ENCODE measurements at places on chromosomes 11 and 22.
A peak's percentile ranks its signal among the peaks of the same experiment; 100 is the strongest.

- DNase-seq = peak; percentile 5
Observed at GRCh38 chr11:37504060-37504611, 906.1 kb upstream of the RAG2 start.

GRCh38 chr11:45110562-45110961 lies 35.9 kb upstream of the PRDM11 start:
- DNase-seq = no peak

DNA sequence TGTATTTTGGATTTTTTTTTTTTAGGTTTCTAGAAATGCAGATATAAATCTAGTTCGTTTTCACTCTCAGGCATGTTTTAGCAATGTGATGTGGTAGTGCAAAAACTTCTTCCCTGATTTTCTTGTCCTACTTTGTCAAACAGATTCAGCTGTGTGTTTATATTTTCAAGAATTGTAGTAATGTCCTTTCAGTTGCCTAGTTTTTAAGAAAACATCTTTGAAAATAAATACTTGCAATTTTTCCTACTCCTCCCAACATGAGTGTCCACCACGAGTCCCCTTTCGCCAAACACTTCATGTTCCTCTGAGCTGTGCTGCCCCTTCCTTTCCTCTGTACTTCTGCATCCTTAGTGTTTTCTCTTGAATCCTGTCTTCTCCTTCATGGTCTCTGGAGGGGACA lies 686.9 kb downstream of the NTM start:
- DNase-seq = no peak

- no peak for DNase-seq
Observed at GRCh38 chr11:86003654-86004053, 65.2 kb downstream of the PICALM start.

DNA sequence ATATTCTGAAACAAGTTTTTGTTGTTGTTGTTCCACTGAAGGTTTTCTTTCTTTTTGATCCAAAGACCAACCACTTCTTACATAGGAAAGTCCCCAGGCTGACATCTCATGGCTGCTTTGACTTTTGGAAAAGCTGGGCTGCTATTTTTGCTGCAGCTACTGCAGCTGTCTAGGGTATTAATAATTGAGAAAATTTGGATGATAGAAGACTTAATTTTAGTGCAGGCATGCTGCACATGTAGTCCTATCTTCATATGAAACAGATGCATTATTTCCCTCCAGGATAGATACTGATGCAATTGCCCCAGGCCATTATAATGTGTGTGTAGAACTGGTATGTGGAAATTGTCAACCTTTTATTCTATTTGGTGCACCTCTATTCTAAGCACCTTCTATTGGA lies 131.4 kb downstream of the NAV2 start:
- DNase-seq = no peak

GRCh38 chr11:5246772-5247471 lies 2.7 kb downstream of the HBG1 start:
- no peak for DNase-seq

- no peak for DNase-seq
Observed at GRCh38 chr11:72037554-72038311, 39.0 kb downstream of the IL18BP start.

DNA sequence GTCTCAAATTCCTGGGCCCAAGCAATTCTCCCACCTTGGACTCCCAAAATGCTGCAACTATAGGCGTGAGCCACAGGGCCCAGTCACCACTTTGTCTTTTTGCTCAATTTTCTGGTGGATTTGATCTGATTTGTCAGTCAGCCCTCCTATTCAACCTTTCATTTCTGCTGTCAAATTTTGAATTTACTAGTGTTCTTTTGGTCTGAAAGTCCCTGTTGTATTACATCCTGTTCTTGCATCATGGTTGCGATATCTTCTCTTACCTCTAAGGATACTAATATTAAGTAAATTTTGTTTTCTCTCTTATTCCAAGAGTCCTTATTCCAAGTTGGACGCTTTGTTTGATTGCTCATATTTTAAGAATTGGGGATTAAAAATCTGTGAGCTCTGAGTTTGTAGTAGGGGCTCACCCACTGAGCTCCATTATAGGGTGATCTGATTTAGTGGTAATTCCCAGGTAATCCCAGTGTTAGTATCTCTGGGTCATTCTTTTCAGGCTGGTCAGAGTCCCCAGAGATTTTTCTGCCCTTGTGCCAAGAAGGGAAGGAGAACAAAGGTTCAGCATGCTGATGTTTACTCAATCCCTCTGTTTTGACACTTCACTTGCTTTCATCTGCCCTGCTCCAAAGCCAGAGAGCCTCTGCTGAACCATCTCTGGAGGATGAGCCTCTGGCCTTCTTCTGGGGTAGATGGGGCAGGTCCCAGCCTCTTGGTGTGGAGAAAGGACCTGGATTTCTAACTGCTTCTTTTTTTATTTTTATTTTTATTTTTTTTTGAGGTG lies 10.0 kb downstream of the UPB1 start:
- DNase-seq = no peak

- DNase-seq = no peak
Observed at GRCh38 chr11:56140151-56140661, at the start of gene OR8J3. OR8J3 (minus strand) TSS chr11:56140201; CDS start chr11:56137718, 2,483 bp downstream.

GRCh38 chr22:27327497-27327896 lies 474.1 kb downstream of the MN1 start:
- no peak for DNase-seq

DNA sequence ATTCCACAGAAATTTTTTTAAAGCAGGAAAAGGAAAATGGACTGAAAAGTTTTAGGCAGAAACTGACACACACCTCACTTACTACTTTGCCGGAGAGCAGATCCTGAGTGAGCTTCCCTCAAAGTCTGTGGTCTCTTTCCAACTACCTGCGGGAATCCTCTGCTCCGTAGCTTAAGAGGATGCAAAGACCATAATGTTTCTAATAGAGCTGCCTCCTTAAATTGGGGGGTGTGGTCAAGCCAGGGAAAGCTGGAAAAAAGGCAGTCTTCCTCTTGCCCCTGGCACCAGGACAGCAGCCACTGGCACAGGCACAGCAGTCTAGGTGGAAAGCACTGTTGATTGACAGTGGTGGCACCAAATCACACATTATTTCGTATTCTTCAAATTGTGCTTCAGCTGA lies at the start of gene ETS1:
ETS1 (minus strand) TSS at position 144 of the 400 bp plus-strand sequence. CDS start 14,428 bp downstream, outside the sequence.
- DNase-seq = no peak

DNA sequence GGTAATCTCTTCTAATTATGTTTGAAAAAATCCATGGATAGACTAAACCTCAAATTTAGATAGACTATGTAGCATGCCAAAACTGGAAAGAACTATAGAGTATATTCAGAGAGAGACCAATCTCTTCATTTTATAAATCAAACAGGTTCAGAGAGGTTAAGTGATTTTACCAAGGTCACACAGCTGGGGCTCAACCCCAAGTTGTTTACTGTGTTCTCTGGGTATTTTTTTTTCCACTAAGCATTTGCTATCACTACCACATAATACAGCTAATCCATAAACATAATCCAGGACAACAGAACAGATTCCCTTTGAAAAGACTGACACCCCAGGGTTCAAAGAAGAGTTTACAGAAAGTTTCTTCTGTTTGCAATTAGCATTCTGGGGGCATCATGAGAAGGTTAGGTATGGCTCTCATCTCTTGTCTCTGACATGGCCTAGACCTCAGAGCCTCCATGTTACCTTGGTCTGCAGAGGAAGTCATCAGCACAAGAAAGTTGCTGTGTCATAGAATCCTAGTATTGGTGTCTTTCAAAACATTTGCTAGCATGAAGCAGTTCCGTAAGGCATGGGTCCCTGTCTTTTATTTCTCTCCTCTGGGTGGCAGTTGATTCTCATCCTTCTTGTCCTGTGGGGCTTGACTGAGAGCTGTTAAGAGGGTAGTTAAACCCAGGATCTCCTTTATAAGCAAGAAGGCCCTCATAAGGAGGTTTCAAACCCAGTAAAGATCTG lies 94.5 kb upstream of the HSD17B12 start:
- DNase-seq = no peak

DNA sequence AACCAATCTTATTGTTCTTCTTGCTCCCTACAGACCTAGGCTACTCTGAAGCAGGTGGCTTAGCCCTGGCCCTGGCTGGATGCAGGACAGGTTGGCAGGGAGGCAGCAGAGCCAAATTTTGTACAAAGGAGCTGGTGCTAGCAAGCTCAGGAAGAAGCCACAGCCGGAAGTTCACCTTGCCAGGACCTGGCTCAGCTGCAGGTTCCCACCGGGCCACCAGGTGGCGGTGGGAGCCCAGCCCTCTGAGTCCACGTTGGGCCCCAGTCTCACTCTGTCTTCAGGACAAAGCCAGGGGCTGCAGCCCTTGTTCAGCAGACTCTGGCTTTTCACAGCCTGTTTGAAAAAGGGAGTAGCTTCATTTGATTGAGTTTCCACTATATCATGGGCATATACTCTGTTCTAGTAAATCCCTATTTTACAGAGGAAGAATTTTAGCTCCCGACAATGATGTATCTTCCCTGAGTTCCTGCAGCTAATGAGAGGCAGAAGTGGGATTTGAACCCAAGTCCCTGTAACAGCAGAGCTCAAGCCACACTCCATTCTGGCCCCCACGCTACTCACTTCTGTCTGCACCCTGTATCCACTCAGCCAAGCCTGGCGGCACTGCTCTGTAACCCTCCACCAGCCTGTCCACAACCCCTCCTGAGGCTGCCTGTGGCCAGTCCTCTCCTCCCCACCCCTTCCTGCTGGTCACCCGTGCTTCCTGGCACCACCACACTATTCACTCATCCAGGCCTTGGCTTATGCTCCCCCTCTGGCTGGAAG lies 3.3 kb downstream of the TKFC start:
- peak; percentile 46 for DNase-seq

GRCh38 chr11:130340671-130341319 lies 26.1 kb upstream of the ZBTB44 start:
- DNase-seq = no peak

GRCh38 chr11:109040303-109040702 lies 375.4 kb downstream of the DDX10 start:
- no peak for DNase-seq

- no peak for DNase-seq
Observed at GRCh38 chr22:32951807-32952153, 106.4 kb downstream of the SYN3 start.

GRCh38 chr11:9943386-9944110 lies 279.7 kb downstream of the SWAP70 start:
- no peak for DNase-seq

DNA sequence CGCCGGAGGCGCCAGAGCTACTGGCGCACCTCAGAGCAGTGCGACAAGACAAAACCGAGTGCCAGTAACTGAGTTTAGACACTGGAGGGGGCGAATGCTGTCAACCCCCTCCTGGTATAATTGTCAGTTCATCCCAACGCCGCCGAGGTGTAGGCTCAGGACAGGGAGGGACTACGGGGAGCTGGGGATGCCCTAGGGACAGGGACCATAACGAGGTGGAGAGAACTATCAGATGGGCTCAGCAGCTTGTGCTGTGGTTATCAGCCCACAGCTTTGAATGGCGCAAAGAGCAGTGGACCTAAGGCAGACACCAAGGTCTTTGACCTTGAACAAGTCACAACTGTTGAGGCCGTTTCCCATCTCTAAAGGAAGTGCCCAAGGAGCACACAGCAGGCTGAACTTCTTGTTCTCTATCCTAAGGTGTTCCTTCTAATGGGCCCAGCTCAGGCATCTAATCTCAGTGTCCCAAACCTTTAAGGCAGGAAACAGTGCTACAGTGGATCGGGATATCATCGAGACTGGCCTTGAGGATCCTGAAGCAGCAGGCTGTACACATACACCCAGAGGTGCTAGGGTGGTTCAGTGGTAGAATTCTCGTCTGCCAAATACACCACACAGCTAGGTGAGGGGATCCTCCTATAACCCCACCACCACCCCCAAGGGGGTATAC lies 958 bp upstream of the TUT1 start:
- DNase-seq = no peak

GRCh38 chr22:41578114-41578513 lies 11.5 kb downstream of the PMM1 start:
- no peak for DNase-seq

GRCh38 chr11:103537904-103538502 lies 428.8 kb downstream of the DYNC2H1 start:
- no peak for DNase-seq

GRCh38 chr22:19663821-19664355 lies 50.4 kb upstream of the SEPTIN5 start:
- no peak for DNase-seq

- no peak for DNase-seq
Observed at GRCh38 chr22:29713156-29713727, 6.6 kb upstream of the CABP7 start.

- no peak for DNase-seq
Observed at GRCh38 chr11:128599729-128600128, 12.4 kb upstream of the ETS1 start.

GRCh38 chr11:70175236-70175698 lies 27.8 kb upstream of the FADD start:
- no peak for DNase-seq

GRCh38 chr11:118895093-118896039 lies 11.7 kb downstream of the CXCR5 start:
- no peak for DNase-seq
